Activated T-cell treated with anti-CD3 and anti-CD28 coated beads, Interleukin-2, amount 50 U/mL, for 48 hours (primary cell): ENCODE measurements at places on chromosomes 11 and 22.

- no peak for DNase-seq
Observed at GRCh38 chr11:90135016-90135415, 553 bp downstream of the NAALAD2 start.

GRCh38 chr22:36505998-36506635, 723 bp downstream of the FOXRED2 start:
- no peak for DNase-seq

DNA sequence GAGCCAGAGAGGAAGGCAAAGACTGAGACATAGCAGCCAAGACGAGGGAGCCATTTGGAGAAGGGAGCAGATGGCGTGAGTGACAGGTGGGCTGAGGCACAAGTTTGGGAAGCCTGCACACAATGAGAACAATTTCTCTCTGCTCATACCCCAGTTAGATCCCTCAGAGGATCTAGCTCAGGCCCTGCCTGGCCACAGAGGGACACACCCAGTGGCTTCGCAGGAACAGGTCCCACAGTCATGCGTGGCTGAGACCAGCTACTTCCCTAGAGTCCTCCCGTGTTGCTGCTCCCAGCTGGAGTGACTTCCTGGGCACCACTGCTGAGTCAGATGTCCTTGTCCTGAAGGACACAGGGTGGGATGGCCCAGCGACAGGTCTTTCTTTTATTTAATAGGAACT, 33.4 kb upstream of the LYVE1 start:
- DNase-seq, result no peak

- no peak for DNase-seq
Observed at GRCh38 chr22:46770726-46771125, 8.3 kb downstream of the TBC1D22A start.

GRCh38 chr22:44256556-44257485, 55.9 kb downstream of the SHISAL1 start:
- no peak for DNase-seq

GRCh38 chr11:76849376-76849775, 11.3 kb upstream of the ACER3 start:
- DNase-seq, result no peak

DNA sequence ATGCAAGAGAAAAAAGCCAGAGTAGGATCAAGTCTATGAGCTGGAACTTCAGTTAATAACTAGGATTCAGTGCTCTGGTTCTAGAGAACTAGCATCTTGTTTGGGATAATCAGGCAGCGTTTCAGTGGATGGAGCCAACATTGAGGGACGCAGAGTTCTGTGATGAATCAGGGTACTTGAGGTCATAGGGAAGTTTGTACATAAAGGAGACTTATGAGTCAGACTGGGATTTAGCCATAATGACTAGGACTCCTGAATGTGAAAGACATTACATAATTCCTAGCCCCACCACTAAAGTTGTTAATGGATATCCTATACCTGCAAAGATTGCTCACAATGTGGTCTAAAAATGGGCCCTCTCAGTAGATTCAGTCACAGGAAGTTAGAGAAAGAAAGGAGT, 6.8 kb downstream of the SLN start:
- DNase-seq, result no peak

DNA sequence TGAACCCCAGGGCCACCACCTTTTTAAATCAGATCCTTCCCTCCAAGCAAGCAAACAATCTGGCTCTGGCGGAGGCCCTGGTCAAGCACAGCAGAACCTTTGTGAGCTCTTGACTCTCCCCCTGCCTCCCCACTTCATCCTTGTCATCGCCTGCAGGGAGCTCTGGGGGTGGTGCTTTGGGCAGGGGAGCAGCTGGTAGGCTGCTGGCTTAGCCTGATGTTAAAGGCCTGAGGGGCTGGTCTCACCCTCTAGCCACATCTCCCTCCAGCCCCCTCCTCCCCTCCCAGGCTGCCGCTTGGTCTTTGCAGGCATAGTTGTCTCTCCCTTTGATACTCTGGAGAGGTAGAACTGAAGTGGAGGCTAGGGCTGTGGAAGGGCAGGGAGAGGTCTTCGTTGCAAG, 50.9 kb downstream of the THAP12 start:
- no peak for DNase-seq

DNA sequence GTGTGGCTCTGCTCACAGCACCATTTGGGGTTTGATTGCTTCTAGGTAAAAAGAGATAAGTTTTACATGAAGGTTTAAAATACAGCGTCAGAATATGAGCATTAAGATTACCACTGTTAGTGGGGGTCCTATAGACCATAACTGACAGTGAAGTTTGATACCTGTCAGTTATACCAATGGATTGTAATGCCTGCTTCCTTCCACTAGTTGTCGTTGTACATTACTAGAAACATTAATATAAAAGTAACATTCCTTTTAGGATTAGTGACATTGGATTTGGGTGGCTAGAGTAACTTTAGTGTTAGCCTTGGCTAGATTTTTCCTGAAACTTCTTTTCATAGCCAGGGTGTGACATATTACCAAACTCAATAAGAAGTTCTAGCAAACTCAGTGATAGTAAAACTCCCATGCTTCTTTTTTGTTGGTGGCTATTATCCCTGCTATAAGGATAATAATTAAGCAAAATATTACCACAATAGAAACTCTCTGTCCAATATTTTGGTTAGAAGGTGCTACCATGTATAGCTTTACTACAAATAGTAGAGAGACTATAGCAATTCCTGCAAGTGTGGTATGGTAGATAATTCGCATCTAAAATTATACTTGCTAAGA, 57.1 kb downstream of the FAM181B start:
- DNase-seq, result no peak

DNA sequence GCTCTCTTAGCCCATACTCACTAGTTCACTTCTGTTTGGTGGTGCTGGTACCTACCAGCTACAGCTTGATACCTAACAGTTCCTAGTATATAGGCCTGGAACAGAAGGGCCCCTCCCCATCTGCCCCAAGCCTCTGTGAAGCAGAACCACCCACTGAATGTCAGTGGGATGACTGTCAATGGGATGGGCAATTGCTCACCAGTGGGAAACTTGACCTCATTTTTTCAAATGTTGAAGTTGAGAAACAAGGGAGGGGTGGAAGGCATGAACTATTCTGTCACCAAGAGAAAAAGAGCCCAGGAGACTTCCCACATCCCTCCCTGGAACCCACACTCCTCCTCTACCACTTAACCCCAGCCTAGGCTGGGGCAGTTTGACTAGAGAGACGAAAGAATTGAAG, at the start of gene NLRP10:
Gene NLRP10 (minus strand): TSS at position 62 of the 400 bp plus-strand sequence. CDS start 1,952 bp downstream, outside the sequence.
- DNase-seq, result no peak

DNA sequence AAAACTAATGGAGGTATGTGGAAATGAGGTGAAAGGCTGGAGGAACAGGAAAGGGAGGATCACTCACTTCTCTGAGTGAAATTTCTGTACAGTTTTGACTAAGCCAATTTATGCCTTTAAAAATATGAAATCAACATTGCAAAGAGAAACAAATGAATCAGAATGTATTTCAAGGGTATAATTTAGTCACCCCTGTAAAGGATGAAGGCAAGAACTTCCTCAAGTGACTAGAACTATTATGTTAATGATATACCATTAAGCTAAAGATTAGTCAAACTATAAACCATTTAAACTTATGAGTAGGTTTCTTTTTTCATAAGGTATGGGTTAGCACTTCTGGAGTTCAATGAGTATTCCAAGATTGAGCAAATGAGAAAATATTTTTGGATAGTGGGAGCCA, 184.5 kb upstream of the CHORDC1 start:
- no peak for DNase-seq

- no peak for DNase-seq
Observed at GRCh38 chr22:23037429-23038333, 32.6 kb upstream of the GNAZ start.

DNA sequence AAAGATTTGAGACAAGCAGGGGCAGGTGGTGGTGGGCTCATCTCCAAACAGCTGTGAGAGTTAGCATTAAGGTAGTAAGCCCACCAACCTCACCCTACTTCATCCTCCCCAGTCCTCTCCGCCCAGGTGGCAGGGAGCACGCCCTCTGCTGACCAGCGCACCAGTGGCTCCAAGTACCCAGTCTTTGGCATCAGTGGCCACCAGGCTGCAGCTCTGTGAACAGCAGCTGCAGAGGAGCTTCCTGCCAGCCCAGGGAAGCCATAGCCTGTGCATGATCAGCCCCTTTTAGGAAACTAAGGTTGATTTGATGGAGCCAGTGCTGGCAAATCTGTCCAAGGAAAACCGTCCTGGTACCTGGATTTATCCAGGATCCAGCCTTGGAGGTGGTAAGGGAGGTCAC, 21.7 kb downstream of the CAVIN3 start:
- DNase-seq, result peak; percentile 44

DNA sequence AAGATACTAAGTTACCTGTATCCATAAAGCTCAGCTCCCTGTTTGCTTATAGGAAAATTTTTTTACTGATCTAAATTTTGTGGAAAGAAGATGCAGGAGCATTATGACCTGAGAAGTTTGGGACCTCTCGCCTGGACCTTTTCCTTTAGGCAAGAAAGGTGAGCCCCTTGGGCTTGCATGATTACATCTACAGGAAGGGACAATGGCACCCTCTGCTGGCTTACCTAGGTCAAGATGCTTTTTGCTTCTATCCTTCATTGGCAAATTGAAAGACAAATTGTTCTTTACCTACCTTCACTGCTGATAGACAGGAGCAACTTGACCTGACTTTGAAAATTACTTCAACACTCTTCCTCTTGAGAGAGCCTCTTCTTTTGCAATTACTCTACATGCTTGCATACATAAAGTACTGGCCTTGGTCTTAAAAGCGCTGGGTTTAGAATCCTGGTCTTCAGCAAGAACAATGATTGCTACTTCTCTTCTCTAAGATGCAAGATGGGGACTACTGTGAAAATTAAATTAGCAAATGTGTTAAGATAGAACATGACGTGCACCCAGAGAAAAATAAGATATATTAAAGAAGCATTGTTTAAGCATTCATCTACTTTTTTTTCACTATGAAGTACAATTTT, 147.2 kb downstream of the TRPC6 start:
- no peak for DNase-seq

GRCh38 chr11:120285256-120285655, 39.8 kb upstream of the TLCD5 start:
- no peak for DNase-seq

GRCh38 chr22:43512279-43512678, 100.5 kb downstream of the MPPED1 start:
- DNase-seq, result no peak

DNA sequence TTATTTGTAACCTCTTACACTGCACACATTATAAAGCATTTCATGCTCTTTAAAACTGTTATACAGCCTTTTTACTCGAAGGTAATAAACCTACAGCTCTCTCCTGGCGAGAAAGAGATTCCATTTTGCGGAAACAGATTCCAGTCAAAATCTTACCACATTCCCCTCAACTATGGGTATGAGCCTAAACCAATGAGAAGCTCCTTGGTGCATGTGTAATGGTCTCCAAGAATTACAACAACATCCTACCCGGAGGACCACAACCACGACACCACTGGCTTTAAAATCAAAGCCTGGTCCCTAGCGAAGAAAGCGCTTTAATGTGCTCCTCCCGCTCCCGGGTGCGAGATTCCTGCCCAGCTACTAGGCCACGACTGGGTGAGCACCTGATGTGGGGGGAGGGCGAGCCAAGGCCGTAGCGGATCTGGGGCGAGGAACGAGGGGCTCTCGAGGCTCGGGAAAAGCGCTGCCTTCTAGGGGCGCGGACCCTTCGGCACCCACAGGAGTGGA, 821 bp downstream of the CELF1 start:
- no peak for DNase-seq

- no peak for DNase-seq
Observed at GRCh38 chr11:35238882-35239281, 99.9 kb downstream of the CD44 start.

DNA sequence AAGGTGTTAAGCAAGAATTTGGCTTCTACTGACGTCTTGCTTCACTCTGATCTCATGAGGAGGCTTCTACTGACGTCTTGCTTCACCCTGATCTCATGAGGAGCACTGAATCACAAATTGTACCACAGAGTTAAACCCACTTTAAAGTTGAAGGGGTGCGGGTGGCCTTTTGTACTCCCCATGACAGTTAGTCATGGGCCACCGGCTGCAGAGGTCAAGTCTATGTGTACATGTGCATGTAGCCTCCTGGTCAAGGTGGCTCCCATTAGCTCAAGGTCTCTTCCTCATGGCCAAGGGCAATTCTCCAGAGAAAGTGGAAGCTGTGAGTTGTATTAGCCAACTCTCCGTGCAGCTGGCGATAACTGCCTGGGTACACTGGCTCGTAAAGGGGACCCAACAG, 23.1 kb upstream of the FZD4 start:
- no peak for DNase-seq

- DNase-seq, result no peak
Observed at GRCh38 chr11:116037861-116038260, 533.6 kb upstream of the CADM1 start.

DNA sequence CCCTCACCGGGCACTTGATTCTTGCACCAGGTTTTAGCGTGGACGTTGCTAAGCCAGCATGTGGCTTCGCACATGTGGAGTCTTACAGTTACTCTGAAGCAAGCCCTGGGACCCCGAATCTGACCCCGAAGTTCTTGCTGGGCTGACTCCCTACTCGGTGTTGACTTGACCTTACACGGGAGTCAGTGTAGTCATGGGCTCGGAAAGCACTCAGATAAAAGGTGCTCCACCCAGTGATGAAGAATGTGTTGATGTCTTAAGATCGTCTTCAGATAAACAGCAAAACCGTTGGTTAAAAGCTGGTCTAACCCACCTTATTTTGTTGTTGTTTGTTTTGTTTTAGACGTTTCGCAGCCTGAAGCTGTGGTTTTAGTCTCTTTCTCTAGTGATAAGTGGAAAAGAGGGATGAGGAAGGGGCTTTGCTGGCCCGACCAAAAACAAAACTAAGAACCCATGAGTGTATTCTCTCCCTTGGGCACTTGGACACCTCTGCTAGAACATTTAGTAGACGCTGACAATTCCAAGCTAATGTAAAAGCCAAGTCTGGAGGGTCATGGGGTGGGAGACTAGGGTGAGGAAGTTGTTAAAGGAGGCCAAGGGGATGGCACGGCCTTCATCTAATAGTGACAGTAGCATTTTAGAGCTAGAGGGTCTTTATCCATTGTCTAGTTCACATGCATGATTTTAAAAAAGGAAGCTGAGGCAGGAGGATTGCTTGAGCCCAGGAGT, 69.9 kb downstream of the BCR start:
- no peak for DNase-seq

GRCh38 chr11:133951327-133952198, 5.2 kb downstream of the IGSF9B start:
- DNase-seq, result no peak

DNA sequence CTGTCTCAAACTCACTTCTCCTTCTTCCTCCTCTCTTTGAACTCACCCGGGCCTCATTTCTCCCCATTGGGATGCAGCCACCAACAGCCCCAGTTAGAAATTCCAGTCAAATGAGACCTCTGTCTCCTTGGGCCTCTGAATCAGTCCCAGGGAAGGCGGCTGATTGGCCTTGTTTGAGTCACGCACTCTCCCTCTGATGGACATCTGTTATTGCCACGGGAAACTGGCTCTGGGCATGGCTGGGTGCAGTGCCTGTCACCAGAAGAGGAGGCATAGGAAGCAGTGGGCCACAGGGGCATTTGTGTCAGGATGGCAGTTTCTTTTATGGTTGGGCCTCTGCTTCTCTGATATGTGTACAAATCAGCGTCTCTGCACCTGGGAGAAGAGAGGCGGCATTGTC, 9.6 kb upstream of the WNT11 start:
- DNase-seq, result no peak

- peak; percentile 55 for DNase-seq
Observed at GRCh38 chr22:36144886-36145541, 15.5 kb downstream of the APOL3 start.

- DNase-seq, result no peak
Observed at GRCh38 chr22:20815477-20816050, 41.7 kb downstream of the SERPIND1 start.
